Activated CD8-positive, alpha-beta memory T cell treated with anti-CD3 and anti-CD28 coated beads for 48 hours (primary cell): ENCODE measurements at places on chromosomes 4 and X.
A peak's percentile ranks its signal among the peaks of the same experiment; 100 is the strongest.

DNA sequence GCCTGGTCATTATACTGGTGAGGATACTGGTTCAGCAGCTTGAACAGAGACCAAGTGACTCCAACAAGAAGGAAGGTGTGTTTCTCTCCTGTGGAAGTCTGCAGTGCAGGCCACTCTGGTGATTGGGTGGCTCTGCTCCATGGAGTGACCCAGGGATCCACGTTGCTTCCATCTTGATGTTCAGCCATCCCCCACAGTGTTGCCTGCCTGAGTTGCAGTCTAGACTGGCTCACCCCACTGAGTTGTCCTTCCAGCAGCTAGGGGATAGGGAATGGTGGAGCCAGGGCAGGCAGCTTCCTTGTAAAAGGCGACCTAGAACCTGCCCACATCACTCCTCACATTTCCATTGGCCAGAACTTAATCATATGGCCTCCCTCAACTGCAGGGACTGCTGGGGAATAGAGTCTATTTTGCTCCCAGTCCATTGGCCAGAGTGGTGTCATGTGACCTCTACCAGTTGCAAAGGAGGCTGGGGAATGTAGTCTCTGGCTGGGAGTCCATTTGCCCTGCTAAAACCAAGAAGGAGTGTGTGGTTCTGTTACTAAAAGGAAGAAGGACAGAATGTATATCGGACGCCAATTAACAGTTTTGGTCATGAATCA is 8.0 kb downstream of the MAN2B2 start:
- no peak for DNase-seq

- no peak for DNase-seq
Observed at GRCh38 chr4:145177906-145178538, 2.4 kb downstream of the OTUD4 start.

- no peak for DNase-seq
Observed at GRCh38 chrX:36849407-36849806, 158.8 kb upstream of the FAM47C start.

- peak; percentile 4 for DNase-seq
Observed at GRCh38 chrX:8783097-8783713, 18.0 kb downstream of the FAM9A start.

DNA sequence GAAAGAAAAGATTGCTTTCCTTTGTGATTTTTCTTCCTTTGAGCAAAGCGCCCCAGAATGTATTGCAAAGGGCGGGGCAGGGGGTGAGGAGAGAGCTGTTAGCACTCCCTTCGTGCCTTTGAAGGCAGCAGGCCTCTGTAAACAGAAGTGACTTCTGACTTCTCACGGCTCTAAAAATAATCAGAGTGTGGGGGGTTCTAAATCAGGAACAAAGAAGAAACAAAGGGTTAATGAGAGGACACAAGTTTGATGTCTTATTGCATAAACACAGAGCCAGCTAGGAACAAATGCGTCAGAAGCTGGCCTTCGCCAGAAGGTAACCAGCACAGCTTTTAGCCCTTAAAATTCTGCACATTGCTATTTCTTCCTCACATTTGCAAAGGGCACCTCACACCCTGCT is 626.2 kb downstream of the MID1IP1 start:
- no peak for DNase-seq
